NCI-H2171 (cell line): ENCODE measurements at places on chromosomes 6 and 20.

GRCh38 chr6:12288914-12289313 is 1.2 kb upstream of the EDN1 start:
- no peak for DNase-seq

DNA sequence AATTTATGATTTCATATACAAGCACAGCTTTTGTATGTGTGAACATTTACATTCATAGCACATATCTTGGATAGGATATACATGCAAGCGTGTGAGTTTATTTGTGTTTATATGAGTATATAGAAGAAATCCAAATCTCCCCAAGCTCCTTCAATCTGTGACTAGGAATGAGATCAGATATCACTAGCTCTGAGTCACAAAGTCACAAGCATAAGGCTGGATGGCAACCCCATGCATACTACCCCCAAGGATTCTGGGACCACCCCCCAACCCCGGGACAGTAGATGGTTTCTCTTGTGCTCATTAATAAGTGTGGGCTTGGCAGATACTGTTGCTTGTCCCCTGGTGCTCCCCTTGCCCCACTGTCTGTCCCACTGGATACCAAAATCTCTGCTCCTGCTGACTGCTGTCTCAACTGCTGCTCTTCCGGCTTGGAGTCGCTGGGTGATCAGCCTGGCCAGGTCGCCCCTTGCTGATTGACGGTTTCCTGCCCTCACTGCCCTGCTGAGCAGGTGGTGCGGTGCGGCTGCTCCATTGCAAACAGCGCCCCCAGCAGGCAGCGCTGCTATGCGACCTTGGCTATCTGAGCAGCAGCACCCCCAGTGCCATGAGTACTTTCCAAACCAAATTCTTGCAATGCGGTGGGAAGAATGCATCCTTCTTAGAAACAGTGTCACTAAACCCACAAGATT is 279.4 kb downstream of the CD83 start:
- no peak for DNase-seq

GRCh38 chr6:24974182-24975171 is 38.7 kb upstream of the RIPOR2 start:
- DNase-seq: no peak

- peak; percentile 73 for DNase-seq
Observed at GRCh38 chr6:2021713-2022125, 223.7 kb downstream of the GMDS start.

GRCh38 chr20:58340853-58341252 is 31.3 kb downstream of the RAB22A start:
- no peak for DNase-seq

DNA sequence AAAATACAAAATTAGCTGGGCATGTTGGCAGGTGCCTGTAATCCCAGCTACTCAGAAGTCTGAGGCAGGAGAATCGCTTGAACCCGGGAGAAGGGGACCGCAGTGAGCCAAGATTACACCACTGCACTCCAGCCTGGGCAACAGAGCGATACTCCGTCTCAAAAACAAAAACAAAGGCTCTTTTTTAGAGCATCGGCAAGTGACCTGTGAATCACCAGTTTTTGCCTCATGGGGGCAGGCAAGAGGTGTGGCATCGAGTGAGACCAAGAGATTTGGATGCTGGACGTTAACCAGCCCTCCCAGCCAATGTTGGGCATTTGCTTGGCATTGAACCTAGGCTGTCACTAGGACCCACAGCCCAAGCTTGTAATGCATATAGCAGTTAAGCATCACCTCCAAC is 14.6 kb upstream of the CDK5RAP1 start:
- no peak for DNase-seq
